NB4 (cell line): ENCODE measurements at places on chromosomes 3 and 15.

GRCh38 chr3:72159487-72159886 lies 374.5 kb upstream of the PROK2 start:
- no peak for DNase-seq

DNA sequence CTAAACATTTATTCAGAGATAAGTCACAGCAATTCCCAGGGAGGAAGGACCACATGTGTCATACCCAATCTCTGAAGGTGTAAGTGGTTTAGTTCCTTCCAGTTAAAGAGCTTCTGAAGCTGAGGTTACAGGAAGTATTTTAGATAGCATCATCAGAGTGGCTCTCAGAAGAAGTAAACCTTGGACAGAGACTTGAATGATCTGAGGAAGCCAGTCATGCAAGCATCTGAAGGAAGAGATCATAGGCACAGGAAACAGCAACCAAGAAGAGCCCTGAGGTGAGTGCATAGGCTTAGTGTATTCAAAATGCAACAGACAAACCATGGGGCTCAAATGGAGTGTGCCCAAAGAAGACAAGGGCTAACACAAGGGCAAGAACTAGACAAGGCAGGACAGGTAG lies 210.3 kb downstream of the ULK4 start:
- DNase-seq, result no peak

DNA sequence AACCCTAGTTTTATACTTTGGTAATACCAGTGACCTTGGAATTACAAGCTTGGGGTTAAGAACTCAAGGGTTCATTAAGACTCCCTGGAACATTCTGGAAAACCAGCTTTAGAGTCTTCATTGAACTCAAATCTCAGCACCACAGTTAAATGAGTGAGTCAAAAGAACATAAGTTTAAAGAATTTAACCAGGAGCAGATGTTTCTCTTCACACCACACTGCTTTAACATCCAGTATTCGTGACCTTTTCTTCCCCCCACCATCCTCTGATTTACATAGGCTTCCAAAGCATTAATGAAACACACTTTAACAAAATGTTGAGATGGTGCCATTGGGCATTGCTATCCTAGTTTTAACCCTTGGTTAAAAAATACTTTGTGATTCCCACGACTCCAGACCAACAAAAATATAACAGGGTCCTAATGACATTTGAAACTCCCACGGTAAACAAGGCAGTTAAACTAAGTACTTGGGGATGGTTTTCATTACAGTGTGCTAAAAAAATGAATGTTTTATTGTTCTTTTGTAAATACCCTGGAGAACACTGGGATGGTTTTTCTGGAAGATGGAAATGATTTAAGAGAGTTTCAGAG lies 123.9 kb downstream of the OXNAD1 start:
- no peak for DNase-seq

GRCh38 chr3:64961301-64961700 lies 273.5 kb upstream of the ADAMTS9 start:
- no peak for DNase-seq

GRCh38 chr3:133540896-133541674 lies 32.4 kb upstream of the CDV3 start:
- peak; percentile 71 for DNase-seq

- no peak for DNase-seq
Observed at GRCh38 chr3:121665488-121665887, 4.8 kb upstream of the HCLS1 start.
